ENCODE measurements at places on chromosomes 5 and 9.

- no peak for DNase-seq
Observed at GRCh38 chr5:115392611-115393010, 96.2 kb upstream of the CCDC112 start.

GRCh38 chr9:84758817-84759216 lies 89.3 kb downstream of the NTRK2 start:
- no peak for DNase-seq

- peak; percentile 42 for DNase-seq
Observed at GRCh38 chr9:136848393-136849037, 694 bp upstream of the PHPT1 start.

- no peak for DNase-seq
Observed at GRCh38 chr9:89247431-89248353, 63.3 kb upstream of the CKS2 start.

DNA sequence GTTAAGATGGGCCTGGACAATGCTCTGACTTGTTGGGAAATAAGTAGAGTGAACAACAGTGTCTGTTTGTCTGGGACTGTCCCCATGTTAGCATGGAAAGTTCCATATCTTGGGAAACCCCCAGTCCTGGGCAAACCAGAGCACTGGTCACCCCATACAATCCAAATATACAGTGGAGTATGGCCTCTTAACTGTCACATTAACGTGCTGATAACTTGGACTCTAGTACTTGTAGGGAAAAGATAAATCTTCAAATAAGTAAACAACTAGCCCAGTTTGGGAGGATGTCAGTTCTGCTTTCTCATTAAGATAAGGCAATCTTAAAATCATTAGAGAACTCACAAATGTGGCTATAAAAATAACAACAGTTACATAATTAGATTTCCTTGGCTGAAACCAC lies 47.6 kb upstream of the JAK2 start:
- peak; percentile 80 for DNase-seq

DNA sequence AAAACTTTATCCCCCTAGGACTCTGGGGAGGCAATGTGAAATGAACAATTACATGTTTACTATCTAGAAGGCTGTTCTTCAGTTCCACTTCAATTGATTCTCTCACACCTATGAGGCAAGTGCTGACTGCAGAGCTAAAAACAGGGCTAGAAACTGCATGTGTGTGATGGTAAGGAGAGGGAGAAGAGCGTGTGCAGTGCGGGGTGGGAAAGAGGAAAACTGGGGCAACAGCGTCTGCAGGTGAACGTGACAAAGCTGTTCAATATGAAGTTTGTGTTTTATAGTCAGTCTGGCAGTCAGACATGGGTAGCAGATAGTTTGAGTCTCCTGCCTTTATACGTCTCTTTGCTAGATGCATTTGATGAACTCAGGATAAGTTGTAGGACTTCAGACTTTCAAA lies 6.6 kb upstream of the COMMD10 start:
- no peak for DNase-seq

GRCh38 chr5:19855031-19855430 lies 133.0 kb downstream of the CDH18 start:
- no peak for DNase-seq

DNA sequence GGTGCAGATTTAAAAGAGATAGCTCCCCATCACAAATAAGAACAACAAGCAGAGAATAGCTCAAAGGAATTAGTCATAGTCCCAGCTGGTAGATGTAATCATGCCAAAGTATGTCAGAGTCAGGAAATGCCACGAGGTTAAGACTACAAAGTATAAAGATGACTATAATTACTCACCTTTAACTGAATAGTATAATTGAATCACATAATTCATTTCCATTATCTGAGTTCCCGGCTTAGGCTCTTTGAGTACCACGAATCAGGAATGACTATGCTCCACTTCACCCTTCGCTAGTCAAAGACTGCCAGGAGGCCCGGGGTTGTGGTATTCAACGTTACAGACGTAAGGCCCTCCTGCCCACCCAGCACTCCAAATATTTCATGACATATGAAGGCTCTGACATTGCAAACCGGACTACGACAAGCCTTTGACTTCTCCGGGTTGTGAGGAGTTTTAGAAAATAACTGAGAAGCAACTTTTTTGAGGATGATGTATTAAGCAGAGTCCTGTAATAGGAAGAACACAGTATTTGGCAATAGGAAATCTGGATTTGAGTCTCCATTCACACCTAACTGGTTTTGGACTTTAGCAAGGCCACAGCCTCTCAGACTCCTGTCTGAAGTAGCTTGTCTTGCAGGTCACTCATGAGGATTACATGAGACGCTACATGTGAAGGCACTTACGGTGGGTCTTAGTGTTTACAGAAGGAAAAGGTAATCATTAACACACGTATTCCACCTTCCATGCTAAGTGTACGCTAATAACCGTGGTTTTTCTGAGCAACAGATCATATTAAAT lies 64.6 kb downstream of the ENC1 start:
- peak; percentile 34 for DNase-seq

DNA sequence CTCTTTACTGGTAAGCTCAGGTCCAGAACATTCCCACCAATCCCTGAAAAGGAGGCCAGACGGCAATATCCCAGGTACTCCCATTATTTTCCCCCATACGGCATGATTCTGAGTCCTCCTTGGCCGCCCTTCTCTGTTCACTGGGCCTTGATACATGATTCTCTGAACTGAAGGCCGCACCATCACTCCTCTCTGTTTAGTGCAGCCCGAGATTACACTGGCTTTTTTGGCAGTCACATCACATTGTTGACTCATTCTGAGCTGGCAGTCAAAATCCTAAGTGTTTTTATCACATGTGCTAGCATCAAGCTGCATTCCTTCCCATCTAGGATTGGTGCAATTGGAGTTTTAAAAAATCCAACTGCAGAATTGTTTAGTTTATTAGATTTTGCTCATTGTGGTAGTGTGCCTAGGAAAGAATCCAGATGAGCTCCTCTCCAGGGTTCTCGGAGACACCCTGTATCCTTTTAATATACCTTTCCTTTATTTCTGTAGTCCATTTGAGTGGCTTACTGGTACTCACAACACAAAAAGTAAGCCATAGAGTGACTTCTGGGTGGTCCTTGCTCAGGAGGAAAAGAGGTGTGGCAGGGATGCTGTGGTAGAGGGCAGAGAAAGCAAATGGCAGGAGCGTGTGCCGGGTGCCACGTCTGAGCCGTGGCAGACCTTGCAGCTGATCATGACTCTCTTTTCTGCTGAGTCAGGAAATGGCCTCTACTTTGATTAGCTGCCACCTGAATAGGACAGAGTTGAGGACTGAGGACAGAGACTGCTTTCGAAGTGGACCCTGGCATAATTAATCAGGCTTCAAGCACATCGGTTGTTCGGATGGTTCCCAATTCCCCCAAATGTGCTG lies 121.1 kb upstream of the IL12B start:
- DNase-seq, result no peak

DNA sequence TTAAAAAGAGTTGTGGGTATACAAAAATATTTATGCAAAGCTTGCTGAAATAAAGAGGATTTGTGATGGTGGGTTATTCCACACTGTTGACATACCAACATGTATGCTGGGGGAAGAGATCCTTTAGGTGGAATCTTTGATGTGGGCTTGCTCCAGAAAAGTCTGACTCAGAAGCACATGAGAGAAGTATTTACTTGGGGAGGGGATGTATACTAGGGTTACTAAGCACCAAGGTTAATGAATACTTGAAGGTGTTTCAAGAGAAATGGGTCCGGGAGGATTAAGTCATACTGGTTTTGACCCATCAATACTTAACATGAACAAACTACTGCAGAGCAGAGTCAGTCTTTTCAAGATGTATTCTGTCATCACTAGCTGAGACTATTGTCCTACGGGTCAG lies 316.4 kb upstream of the GRIN3A start:
- no peak for DNase-seq

DNA sequence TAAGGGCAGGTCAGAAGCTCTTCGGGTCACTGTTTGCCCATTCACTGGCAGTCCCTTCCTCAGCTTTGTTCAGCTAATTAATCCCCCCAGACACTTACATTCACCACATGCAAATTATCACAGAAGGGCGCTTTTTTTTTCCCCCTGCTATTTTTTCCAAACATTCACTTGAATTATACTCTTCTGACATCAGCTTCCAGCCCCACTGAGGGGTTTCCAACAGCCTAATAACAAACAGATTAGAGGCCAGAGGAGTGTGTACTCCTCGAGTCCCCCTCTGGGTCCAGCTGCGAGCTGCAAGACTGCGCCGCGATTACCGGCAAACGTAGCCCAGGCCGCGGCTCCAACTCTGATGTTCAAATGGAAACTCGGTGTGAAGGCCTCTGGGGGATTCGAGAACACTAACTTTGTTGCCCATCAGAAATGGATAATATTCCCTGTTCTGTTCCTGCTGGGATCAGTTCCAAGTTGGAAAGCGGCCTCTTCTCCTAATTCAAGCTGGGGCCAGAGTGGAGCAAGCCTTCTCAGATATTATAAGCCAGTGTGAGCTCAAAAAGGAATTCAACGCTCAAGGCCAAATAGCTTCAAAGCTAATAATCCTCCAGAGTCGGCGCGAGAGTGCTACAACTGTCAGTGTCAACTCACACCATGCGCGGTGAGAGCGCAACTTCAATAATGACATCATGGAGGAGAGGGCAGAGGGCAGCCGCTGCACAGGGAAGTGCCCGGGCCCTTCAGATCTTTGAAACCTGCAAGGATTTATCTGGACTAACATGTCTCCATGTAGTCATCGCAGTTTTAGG lies 560.8 kb downstream of the BNC2 start:
- DNase-seq, result no peak

DNA sequence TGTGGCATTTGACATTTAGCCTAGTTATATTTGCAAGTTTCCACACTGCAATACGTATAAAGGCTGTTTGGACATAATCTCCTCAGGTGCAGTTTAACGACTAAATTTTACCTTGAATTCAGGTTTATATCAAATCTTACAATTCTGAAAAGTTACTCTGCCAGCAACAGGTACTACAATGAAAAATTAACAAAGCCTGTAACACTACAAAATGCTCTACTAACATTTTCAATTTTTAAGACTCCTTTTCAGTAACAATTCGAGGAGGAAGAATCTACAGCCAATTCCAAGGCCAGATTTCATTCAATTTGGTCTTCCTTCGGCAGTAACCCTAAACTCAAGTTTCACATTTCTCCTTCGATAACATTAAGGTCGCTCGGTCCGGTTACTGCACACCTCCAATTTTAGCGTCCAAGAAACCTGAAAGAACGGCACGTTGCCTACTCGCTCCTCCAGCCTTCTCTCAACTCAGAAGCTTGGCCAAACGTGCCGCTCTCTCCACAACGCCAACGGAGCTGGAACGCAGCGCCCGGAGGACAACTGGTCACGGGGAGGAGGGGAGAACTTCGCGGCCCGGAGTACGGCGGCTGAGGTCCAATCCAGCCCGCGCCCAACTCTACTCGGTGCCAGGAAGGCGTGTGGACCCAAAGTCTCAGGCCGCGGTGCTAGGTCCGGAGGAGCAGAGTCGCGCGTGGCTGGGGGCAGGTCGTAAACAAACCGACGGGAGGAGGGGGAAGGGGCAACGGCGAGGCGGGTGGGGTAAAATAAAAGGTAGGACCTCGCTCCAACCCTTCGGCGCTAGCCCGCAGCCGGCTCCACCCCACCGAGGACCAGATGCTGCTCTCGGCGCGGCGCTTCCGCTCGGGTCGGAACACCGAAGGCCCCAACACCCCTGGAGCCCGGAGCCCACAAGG lies 681 bp downstream of the FNIP1 start:
- peak; percentile 65 for DNase-seq

DNA sequence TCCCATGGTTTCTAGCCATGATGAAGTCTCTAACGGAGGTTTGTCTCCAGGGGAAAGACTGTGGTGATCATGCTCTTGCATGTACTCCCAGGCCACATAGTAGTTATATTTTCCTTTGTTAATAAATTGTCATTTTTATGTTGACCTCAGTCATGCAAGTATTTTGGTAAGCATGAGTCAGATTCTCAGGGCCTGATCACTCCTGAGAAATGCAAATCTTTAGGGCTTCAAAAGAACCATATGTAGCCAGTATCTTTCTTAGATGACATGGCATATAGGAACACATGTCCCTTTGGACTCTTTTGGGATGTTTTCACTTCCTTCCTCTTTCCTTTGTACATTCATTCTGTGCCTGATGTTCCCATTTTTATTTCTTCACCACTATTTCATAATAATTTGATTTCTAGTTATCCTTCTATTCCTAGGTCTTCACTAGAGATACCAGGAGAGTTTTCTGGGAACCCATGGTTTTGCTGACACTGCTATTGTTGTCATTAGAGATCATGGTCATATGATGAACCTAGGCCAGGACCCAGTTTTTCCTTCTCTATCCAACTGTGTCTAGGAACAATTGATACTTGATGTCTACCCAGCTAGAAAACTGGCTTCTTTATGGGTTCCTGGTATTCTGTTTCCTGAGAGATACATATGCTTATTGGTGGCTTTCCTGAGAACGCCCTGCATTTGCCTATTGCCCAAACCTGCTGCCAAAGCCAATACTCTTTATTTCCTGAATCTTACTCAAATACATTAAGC lies 248.1 kb upstream of the NREP start:
- peak; percentile 75 for DNase-seq

- DNase-seq, result no peak
Observed at GRCh38 chr5:134327327-134327726, 39.6 kb downstream of the CDKL3 start.

DNA sequence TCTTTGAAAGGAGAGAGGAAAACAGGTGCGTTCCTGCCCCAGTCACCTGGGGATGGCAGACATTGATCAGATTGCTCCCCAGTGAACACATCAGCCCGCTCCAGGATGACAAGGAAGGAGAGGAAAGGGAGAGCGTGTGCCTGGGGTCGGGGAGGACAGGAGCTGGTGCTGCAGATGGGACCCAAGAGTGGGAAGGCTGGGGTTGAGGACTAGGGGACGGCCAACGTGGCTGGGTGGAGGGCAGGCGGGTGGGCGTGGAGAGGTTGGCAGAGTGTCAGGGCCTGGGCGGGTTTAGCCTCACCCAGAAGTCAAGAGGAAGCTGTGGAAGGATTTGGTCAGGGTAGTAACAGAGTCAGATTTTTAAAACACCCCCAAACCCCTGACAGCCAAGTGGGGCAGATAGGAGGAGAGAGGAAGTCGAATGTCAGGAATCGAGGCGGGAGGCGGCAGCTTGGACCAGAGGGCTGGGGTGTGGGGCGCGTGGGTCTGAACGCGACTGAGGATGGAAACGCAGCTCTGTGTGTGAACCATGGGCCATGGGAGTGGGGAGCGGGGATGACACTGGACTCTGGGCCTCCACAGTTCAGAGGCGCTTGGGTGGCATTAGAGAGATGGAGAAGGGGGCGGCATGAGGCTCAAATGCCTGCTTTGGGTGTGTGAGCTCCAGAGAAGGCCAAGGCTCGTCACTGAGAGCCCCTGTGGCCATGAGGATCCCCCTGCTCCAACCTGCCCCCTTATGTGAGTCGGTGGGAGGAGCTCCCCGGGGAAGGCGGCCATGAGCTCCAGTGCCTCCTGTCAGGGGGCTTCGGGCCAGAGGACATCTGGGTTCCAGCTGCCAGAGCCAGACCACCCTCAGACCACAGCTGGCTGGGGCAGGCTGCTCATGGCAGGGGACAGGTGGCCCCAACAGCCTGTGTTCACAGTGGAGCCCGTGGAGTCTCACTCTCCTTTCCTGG lies 24.6 kb downstream of the LAMC3 start:
- DNase-seq, result no peak

- no peak for DNase-seq
Observed at GRCh38 chr5:139946006-139946405, 97.1 kb downstream of the NRG2 start.
